ENCODE measurements at places on chromosomes 2 and 18.

DNA sequence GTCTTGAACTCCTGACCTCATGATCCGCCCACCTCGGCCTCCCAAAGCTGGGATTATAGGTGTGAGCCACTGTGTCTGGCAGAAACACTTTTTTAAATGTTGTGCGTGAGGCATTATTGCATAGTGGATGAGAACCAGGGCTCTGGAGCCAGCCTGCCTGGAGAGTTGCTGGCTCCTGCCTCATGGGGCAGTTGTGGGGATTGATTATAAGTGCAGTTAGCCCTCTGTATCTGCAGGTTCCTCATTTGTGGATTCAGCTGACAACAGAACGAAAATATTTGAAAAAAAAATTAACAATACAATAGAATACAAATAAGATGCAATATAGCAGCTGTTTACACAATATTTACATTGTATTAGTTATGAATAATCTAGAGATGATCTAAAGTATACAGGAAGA lies 129.4 kb upstream of the EML6 start:
- DNase-seq = no peak

DNA sequence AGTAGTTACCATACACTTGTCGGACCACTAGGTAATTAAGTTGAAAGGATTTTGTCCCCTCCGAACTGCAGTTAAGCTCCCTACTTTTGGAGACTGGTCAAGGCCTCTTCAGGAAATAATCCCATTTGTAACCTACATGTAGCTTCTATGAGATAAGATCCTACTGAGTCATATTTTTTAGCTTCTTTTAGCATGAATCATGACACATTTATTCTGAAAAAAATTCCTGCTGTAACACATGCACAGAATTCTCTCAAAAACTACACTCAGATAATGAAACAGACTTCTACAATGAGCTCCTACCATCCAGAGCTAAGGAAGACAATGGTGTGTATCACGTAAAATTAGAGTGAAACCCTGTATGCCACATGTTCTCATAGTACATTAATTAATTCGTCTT lies 100.7 kb upstream of the CCDC195 start:
- DNase-seq = no peak

DNA sequence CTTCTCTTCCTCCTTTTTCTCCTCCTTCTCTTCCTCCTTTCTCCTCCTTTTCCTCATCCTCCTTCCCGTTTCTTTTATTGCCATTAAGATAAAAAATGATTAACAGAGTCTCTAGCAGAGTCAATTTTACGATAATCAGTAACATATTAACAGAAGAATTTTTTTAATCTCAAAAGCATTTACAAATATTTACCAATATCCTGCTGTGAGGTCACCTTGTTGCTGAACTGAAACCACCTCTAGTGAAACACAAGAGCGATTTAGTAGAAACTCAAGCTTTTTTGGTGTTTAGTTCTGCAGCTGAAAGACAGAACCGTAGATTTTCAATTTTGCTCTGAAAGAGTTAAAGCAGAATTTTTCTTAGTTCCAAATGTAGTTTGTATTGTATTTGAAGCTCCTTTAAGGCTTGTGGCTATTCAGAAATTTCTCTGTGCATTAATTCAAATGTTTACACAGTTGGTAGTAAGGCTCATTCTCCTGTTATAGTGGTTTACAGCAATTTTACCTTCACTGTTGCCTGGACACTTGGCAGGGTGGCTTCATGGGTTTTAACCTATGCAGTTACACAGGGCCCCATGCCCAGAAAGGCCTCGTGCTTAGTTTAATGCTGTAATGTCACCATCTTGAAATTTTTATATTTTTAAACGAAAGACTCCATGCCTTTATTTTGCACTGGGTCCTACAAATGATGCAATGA lies 1106.6 kb upstream of the FAM98A start:
- DNase-seq = no peak

GRCh38 chr2:206814498-206814897 lies 49.1 kb downstream of the FASTKD2 start:
- DNase-seq = no peak

GRCh38 chr2:186772579-186772978 lies 76.4 kb downstream of the ZSWIM2 start:
- DNase-seq = no peak

DNA sequence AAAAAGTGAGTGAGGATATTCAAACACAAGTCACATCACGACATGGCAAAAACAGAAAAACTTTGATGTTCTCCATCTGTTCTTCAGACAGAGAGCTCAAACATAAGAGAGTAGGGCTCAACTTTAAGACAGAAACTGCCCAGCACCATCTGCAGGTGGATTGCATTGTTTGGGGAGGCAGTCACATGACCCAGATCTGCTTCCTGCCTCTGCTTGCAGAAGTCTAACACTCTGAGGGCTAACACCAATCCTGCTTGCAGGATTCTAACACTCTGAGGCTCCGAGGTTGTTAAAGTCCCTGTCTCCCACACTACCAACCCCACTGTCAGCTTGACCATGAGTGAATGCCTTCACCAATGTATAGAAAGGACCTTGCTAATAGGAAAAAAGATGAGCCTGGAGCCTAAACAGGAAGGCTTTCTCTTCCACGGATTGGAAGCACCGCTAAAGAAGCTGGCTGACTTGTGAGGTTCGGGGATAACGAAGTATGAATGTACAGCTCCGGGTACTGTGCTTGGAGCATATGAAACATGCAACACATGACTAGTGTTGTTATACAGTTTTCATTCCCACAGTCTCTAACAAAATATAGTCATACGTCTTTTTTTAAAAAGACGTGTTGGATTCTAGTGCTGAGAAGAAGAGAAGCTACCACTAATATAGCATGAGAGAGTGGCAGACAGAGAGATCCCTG lies 176.6 kb upstream of the CREB1 start:
- DNase-seq = no peak

DNA sequence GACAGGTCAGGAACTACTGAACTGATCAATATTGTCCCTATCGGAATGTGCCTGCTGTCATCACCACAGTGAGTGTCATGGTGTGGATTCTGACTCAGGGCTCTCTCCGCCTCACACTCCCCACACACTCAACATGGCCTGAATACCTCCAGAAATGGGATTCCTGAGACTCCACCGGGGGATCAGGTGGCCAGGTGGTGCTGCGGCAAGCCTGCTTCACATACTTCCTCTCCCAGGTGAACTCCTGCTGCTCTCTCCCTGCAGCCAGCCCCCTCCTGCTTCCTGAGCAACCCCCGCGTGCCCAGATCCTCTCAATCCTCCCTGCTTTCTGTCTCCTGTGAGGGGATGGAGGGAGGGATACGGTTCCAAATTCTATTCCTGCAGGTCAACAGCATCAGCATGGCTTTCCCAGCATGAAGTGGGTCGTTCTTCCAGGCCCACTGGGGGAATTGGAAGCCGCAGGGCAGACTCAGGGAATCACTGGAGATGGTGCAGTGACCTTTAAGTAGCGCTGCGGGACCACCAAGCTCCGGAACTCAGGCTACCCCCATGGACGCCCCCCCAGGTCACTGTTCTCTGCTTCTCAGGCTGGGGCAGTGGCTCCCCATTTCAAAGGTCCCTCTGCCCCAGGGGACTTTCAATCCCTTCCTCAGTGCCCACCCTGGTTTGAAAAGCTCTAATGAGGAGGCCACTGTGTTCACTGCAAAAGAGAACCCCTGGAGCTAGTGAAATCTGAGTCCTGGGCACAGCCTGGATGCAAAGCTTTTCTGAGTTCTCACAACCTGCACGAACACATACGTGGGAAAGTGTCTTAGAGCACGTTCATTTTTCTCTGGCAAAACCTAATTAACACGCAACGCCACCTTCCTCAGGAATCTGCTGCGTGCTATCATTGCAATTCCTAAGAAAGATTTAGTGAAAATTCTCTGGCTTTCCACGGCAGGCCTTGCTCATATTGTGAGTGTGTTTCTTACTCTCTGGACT lies 168.4 kb downstream of the ZFP36L2 start:
- DNase-seq = no peak

DNA sequence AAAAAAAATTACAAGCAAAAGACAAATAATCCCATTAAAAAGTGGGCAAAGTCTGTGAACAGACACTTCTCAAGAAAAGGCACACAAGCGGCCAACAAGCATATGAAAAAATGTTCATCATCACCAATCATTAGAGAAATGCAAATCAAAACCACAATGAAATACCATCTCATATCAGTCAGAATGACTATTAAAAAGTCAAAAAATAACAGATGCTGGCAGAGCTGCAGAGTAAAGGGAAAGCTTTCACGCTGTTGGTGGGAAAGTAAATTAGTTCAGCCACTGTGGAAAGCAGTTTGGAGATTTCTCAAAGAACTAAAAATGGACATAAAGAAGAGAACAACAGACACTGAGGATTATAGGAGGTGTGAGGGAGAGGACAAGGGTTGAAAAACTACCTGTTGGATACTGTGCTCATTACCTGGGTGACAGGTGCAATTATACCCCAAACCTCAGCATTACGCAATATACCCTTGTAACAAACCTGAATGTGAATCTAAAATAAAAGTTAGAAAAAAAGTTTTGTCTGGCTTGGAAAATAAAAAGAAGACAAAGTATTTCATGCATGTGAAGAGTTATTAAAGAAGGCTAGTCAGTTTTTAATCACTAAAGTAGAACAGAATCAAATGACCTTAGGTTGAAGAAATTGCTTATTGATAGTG lies 8.7 kb upstream of the ACSL3 start:
- no peak for DNase-seq

- no peak for DNase-seq
These were observed 3.7 kb downstream of the SEMA4C start for GRCh38 chr2:96866149-96866548.

GRCh38 chr2:173984866-173985604 lies 19.9 kb upstream of the SP3 start:
- no peak for DNase-seq

Measured in naive B cell (primary cell).